ENCODE measurements at places on chromosomes 2 and 18.

- DNase-seq: no peak
Measured at GRCh38 chr2:210919128-210919527, 362.7 kb downstream of the CPS1 start.

- no peak for DNase-seq
Measured at GRCh38 chr2:127675331-127676261, at the start of gene LIMS2. Gene LIMS2, minus strand, starts transcription at chr2:127675530. Its CDS starts 506 bp downstream, at chr2:127675024.

- DNase-seq: no peak
Measured at GRCh38 chr2:45342-46130, 769 bp downstream of the FAM110C start.

GRCh38 chr18:8963876-8964275 is 138.6 kb upstream of the NDUFV2 start:
- no peak for DNase-seq

- no peak for DNase-seq
Measured at GRCh38 chr2:232502511-232502910, 14.9 kb upstream of the ECEL1 start.

DNA sequence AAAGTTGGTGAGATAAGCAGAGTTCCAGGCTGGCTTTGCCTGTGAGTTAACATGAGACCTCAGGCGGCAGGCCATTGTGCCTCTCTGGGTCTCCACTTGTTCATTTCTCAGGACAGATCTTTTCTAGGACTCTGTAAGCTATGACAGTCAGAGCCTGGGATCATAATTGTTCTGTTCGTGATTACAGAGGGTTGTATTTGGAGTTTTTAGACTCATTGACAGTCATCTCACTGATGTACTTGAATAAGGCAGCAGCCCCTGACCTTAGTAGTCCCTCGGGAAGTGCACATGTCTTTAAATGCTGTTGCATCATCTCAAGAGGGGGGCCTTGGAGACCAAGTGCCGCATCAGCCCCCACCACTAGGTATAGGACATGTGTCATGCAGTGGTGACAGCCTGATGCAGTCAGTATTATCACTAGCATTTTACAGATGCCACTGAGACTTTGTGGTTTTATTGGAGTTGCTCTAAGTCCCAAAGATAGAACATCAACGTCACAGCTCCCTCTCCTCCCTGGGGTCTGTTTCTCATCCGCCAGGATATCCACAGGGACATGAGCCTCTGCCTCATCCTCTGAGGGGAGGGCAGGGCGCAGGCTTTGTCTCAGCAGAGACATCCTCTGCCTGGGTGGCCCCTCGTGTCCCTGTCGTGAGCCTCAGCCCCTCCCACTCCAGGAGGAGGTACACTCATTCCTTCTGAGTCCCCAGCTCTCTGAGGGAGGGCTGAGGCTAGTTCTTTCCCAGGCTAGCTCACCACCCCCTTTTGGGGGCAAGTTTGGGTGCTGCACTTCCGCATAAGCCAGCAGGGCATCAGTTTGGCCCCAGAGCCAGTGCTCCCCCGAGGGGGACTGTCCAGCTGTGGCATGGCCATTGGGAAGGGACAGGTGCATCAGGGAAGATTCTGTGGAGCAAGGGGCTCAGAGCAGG is 14.1 kb downstream of the GLI2 start:
- no peak for DNase-seq

DNA sequence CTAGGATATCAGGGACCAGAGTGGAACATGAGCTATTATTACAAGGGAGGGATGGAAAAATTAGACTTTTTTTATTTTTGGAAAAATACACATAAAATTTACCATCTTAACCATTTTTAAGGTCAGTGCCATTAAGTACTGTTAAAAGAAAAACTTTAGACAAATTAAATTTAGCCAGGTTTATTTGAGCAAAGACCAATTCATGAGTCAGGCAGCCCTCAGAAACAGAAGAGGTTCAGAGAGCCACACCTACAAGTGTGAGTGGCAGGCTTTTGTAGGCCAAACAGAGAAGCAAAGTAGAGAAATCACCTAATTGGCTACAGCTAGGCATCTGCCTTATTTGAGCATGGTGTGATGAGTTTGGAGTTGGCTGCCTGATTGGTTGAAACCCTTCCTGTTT is 301.3 kb upstream of the RAB12 start:
- no peak for DNase-seq

DNA sequence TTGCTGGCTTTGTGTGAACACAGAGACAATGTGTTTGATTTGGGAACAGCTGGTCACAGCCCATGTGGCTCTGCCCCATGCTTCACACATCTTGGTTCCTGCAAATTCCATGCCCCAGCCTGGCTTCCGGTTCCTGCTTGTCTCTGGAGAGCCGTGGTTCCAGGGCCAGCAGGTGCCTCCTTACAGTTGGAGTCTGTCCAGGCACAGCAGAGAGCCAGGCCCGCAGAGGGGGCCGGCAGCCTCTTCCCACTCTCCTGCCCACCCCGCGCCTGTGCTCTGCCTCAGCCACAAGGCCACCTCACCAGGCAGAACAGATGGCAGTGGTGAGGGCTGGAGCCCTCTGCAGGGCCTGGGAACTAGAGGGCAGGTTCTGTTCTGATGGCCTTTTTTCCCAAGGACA is 81.5 kb downstream of the LDLRAD4 start:
- DNase-seq: no peak

GRCh38 chr2:130864830-130865800 is 28.4 kb downstream of the ARHGEF4 start:
- peak; percentile 13 for DNase-seq

DNA sequence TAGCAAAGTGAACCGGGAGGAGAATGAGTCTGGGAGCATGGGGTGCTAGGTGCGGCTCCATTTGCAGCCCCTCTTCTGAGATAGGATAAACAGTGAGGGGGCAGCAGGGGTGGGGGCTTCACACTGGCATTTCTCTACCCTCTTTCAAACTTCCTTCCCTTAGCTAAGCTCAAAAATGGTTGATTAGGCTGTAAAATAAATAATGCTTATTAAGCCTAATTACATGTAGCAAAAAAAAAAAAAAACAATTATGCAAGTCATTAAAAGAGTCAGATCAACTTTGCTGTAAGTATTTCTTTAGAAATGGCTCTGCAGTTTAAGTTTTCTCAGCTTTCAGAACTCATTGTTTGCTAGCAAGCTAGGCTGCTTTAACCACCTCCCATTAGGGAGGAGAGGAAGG is 182.7 kb upstream of the FBXO11 start:
- no peak for DNase-seq

DNA sequence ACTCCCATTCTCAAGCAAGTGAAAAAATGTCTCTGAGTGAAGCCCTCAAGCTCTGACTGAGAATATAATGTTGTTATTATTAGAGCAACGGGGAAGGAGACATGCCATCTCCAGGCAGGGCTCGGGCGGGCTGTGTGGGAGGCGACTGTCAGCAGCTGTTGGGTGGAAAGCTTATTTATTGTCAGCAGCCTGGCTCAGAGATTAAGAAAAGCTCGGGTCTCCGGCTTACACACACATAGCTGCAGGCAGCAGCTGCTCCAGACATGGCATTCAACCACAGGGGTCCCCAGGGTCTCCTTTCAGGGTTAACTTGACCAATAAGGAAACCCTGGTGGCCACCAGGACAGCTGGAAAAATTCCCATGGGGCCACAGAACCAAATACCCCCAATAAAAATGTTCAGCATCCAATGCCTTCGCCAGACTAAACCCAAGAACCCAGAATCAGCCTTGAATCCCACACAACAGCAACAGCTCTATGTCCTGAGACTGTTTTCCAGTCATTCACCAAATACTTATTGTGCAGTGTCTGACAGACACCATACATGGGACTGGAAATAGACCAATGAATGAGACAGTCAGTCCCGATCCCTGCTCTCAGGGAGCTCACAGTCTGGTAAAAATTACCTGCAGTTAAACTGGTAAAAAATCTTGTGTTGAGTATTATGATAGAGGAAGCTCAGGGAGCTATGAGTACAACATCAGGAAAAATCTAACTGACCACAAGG is 70.5 kb upstream of the RTN4 start:
- DNase-seq: no peak

DNA sequence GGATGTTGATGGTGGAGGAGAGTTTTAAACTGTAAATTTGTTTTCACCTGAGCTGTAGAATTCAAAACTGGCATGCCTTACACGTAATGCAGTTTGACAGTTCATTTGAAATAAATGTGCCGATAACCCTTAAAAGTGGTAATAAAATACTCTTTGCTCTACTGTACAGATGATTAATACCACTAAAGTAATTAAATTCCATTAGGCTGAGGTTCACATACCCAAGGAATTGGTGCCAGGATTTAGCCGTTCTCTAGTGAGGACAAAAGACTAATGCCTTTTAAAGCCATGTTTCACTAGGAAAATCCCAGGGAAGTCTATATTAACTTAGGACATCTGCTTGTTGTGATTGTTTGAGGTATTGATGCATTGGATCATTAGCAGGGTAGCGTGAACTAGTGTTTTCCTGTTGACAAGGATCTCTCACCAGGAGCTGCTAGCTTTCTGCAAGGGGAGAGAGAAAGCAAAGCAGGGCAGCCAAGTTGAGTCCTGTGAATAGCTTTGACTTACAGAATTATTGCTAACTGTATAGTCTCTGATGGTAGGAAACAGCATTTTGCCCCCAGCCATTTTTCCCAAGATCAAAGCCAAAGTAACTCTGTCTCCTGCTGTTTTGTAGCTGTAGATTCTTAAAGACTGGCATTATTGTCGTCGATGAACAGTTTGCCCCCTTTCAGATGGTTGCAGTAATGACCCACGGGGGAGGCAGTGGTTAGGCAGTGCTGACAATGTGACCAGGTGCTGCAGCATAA is 280.9 kb upstream of the FANCL start:
- no peak for DNase-seq

DNA sequence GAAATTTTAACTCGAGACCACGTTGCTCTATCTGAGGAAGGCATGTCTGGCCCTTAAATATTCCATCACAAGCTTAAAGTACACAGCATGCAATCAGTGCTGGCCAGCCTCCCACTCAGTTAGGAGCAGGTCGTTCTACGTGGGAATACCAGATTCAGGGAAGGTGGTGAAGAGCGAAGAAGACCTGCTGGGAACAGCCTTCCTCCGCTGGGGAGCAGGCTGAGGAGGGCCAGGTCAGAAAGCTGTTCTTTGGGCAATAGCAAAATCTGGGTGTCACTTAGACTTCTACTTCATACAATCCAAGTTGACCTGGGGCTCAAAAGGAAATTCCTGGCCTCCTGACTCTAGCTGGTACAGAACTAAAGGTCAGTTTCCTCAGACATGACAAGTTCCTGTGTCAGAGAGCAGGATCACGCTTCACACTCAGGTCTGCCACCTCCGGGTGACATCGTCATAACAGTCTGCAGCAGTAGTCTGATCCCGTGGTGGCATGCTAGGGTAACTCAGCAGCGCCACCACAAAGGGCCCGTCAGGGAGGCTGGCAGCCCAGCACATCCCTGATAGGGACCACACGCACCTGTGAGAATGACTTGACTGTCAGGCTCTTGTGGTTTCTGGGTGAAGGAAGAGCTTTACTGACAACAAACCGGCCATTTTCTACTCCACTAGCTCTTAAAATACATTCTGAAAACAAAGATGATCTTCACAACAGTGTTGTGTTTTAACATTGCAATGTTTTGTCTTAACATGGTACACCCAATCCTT is 35.2 kb upstream of the NAPG start:
- DNase-seq: no peak

Measured in non-pigmented ciliary epithelial cell (primary cell).